Epithelial cell of prostate (primary cell): ENCODE measurements at places on chromosomes 4 and X.

GRCh38 chrX:115018944-115019343, 1.5 kb upstream of the IL13RA2 start:
- no peak for DNase-seq

DNA sequence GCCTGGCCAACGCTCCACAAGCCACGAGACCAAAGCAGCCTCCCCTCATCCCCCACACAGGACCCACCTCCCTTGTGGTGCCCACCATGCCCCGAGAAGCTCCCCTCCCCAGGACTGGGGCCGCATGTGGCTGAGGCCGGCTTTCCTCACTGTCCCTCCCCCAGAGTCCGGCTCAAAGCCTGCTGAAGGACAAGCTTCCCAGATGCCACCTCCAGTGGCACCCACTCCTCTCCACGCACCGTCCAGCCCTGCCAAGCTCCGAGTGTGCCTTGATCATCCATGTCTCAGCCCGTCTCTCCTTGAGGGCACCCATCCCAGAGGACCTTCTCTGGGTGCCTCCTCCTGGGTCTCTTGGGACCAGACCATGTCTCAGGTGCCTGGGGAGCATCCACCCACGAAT, 58.8 kb upstream of the MXD4 start:
- no peak for DNase-seq

DNA sequence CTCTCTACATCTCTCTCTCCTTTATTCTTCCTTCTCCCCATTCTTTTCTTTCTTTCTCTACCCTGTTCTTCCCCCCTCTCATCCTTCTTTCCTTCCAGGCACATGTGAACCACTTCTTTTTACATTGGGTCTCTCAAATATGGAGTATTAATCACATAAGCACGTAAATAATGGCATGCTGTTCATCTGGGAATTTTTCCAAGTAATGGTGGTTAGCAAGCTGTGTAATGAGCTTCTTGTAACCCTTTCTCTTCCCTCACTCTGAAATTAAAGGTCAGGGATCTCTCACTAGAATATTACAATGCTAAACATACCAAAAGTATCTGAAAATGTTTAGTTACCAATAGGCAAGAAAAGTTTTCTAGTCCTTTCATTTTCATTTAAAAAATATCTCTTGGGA, 239.9 kb upstream of the TEX13A start:
- DNase-seq, result no peak

DNA sequence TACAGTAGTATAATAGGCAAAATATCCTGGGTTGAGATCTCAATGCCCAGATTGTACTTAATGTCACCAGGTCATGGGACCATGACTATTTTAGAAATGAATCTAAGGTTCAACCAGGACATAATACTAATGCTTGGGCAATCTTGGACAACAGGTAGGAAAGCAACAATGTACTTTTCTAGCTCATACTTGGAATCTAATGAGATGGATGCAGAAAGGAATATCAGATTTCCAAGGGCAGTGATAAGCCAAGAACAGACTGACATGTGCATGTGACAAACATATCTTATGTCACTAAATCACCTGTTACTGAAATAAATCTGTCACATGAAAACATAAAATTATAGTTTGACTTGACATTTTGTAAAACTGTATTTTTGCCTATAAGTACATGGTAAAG, 51.1 kb downstream of the RPS6KA3 start:
- no peak for DNase-seq

GRCh38 chr4:26964512-26964911, 103.9 kb downstream of the STIM2 start:
- no peak for DNase-seq

DNA sequence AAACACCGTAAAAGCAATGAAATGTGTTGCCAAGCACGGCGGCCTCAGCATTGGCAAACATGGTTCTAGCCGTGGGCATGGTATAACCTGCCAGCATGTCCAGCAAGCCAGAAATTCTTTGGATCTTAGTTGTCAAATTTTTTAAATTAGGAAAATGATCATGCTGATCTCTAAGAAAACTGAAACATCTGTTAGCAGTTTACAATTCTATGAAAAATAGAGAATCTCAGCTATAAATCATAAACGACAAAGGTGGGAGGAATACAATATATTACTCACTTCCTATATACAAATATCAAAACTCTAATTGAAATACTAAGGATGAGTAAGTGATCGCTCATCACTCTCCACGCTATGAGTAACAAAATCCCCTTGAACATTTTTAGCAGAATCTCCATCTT, 130.3 kb downstream of the ADGRA3 start:
- peak; percentile 10 for DNase-seq

DNA sequence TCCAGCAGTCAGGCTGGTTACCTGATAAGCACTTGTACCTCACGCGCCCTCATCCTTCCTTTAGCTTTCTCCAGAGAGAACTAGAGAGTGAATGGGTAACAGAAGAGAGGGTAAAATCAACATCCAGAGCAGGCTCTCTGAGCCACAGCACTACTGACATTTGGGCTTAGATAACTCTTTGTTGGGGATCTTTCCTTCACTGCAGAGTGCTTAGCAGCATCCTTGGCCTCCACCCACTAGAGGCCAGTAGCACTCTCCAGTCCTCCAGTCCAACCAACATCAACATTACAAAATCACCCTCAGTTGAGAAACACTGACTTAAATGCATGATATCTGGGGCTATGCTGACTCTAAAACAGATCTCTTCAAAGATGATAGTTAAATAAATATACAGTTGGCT, 220.7 kb downstream of the TACR3 start:
- DNase-seq, result no peak

GRCh38 chr4:1826531-1827350, 29.2 kb downstream of the LETM1 start:
- DNase-seq, result no peak

GRCh38 chrX:119887721-119888425, 7.8 kb upstream of the AKAP14 start:
- DNase-seq, result no peak

GRCh38 chr4:176883681-176884418, 91.1 kb upstream of the VEGFC start:
- no peak for DNase-seq

- no peak for DNase-seq
These were observed 312.4 kb downstream of the ARHGAP10 start for GRCh38 chr4:148044089-148044911.

DNA sequence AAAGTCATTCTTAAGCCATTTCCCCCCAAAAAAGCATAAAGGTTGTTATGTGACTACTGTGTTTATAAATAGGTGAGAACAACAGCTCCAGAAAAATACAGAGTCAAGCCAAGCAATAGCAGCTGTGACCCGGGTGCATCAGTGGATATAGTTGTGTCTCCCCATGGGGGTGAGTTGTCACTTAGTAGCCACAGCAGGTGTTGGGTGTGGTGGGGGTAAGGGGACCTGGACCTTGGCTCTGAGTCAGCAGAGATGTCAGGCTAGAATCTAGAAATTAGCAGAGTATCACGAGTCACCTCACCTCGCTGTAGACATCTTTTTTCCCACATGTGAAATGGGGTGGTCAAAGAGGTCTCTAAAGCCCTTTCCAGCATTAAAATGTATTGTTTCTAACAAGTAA, 42.4 kb downstream of the MOSPD2 start:
- no peak for DNase-seq

DNA sequence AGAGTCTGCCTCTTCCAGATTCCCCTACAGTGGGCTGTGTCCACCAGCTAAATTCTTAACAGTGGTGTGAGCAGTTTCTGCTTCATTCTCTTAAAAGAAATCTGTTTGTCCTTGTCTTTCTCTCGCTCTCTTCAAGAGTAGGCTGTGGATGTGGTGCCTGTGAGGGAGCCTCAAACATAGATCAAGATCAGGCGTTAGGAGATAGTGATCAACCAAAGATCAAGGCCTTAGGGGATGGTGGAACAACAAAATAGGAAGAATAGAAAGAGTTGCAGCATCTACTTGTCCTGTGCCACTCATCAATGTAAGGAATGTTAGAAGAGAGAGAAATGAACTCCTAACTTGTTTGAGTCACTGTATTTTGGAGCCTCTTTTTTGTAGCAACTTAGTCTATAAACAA, 144.2 kb downstream of the AASDH start:
- no peak for DNase-seq

GRCh38 chrX:37904833-37905232, 57.5 kb upstream of the DYNLT3 start:
- no peak for DNase-seq

DNA sequence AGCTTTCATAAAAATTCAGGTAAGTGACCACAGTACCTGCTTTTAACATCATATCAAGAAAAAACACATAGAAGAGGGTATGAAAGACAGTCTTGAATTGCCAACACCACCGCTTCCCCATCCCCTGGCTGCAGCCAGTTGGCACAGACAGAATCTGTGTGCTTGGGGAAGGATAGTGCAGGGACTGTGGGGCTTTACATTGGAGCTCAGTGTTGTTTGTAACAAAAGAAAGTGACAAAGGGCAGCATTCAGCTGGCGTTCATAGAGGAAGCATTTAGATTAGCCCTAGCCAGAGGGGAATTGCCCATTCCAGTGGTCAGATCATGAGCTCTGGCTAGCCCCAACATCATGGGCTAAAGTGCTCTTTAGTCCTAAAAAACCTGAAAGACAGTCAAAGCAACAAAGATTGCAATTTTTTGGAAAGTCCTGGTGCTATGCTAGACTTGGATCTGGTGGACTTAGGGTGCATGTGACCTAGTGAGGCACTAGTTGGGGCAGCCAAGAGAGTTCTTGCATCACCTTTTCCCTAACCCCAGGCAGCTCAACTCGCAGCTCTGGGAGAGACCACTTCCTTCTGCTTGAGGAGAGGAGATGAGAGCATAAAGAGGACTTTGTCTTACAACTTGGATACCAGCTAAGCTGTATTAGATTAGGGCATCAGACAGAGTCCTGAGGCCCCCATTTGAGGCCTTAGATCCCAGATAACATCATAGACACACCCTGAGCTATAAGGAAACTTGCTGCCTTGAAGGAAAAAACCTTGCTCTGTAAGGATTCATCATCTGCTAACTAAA, 1602.4 kb upstream of the ADGRL3 start:
- DNase-seq, result no peak

DNA sequence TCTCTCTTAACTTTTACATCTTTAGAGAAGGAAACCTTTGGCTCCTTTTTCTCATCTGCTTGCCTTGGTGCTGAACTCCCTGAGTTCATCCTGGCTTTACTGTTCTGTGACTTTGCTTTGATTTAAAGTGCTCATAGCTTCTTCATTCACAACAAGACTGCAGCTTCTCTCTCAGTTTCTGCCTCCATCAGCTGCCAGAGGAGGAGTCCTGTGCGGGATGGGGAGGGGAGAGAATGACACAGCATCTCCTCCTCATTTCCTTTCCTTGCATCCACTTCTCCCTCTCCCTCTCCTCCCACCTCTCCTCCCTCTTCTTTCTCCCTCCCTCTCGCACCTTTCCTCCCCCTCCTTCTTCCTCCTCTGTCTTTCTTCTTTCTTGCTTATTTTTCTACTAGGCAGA, 42.0 kb downstream of the CBLL2 start:
- no peak for DNase-seq

GRCh38 chr4:156939139-156939538, 32.5 kb downstream of the PDGFC start:
- no peak for DNase-seq

- no peak for DNase-seq
These were observed 39.8 kb upstream of the VCX3A start for GRCh38 chrX:6574762-6575161.

DNA sequence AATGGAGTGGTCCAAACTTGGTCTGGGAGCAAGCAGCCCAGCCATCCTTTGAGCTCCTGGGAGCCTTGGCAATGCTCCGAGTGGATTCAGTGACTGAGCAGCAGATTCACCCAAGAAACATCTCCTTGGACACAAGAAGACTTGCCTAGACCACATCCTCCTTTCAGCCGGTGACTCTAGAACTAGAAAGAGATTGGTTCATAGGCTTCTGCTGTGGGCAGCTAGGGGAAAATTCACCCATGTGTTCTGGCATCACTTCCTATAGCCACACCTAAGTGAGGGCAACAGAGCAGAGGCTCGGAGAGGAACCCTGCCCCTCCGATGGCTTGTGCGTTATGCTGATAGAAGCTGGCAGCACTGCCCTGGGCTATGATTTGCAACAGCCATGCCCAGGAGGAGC, 16.0 kb downstream of the ZNF275 start:
- no peak for DNase-seq

DNA sequence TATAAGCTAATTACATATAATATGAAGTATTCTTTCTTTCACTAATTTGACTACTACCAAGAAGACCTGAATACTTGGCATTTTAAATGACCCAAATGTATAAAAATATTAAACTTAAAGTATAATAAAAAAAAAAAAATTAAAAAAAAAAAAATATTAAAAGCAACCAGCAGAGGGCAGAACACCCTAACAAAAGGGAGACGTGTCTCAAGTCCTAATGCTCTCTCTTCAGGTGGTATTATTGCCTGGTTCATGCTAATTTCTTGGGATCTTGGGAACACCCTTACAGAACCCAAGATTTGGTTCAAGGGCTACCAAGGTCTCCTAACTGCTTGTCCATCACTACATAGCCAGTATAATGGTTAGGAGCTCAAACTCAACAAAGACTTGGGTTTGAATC, 754.8 kb downstream of the RAB28 start:
- DNase-seq, result no peak

DNA sequence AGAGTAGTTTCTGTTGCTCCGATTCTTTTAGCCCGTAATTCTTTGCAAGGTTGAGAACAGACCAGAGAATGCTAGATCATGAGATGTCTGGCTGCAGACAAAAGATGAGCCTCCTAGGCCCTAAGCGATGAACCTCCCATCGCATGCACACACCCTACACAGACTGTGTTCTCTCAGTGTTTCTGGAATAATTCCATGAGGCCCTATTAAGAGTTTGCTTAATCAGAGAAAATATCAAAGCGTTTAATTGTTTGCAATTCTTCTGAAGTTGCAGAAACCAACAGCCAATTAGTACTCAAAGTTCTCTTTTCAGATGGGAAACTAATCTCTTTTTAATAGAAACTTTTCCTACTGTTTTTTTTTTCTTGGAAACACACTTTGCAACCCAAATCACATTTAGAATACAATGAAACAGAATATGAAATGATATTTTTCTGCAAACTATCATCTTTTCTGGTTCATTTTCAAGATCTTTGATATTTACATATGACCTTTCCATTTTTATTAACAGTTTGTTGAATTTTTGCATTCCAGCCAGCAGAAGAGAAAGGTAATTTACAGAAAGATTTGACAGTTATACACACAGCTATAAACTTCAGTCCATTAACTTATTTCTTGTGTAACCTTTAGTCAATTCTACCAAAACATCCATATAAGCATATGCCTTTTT, 1525.6 kb downstream of the ARAP2 start:
- DNase-seq, result no peak

- DNase-seq, result no peak
These were observed 36.4 kb downstream of the FAT1 start for GRCh38 chr4:186687265-186687664.
